ENCODE measurements at places on chromosomes 2 and 18.

DNA sequence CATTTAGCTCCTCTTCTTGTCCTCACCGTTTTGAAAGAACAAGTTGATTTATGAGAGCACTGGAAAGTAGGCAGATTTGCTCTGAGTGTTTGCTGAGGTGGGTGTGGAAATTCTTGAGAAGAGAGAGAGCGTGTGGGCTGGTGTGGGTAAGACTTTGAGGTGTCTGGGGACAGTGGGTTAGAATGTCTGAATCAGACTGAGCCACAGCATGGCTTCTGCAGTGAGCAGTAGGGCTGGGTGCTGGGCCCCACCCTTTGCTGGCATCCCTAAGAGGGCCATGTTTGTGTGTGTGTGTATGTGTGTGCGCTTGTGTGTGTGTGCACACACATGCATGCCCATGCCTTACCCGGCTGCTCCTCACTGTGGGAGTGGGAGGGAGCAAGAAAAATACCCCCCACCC is 63.7 kb downstream of the COPS8 start:
- no peak for DNase-seq

GRCh38 chr2:230796280-230796862 is 68.4 kb upstream of the ITM2C start:
- DNase-seq = no peak

GRCh38 chr18:7456376-7456775 is 110.7 kb upstream of the PTPRM start:
- no peak for DNase-seq

- DNase-seq = no peak
Measured at GRCh38 chr18:46601141-46601805, 55.7 kb downstream of the LOXHD1 start.

GRCh38 chr2:71464389-71464788 is 11.0 kb downstream of the DYSF start:
- no peak for DNase-seq

- no peak for DNase-seq
Measured at GRCh38 chr18:35516351-35516750, 18.6 kb upstream of the INO80C start.

DNA sequence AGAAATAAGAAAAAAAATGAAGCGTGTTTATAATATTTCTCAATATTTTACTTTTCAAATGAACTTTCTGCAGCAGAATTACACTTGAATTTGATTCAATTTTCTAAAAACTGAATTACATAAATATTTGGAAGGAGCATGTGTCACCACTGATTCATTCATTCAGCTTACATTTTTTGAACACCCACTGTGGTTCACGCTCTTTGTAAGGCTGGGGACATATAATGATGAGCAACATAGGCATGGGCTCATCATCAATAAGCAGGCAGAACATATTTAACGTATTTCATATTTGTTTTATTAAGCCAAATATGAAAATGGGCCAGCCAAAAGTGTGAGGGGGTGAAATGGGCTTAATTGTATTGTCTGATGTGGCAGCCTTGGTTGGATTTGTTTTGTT is 209.1 kb downstream of the CTNNA2 start:
- no peak for DNase-seq

DNA sequence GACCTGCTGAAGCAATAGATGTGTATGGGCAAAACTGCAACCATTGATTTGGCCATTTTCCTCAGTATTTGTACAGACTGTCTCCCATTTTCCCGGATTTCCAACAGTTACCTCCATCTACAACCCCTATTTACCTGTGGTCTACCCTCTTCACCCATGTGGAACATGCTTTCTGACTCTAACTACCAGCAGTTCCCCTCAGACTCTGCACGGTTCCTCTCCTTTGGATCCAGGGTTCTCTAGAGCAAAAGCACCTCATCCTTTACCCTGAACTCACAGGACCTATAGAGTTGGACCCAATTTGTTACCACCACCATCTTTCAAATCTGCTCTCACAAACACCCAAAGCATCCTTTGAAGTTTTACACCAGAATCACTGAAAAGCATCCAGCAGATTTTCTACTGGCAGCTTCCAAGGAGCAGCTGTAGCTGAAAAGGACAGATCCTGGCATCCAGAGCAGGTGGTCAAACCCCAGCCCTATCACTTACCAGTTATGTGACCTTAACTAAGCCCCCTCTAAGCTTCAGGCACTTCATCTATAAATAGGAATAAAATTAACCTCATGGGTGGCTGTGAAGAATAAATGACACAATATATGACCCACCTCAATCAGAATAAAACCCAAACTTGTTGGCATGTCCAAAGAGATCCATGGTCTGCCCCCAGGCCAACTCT is 15.3 kb downstream of the CYTIP start:
- DNase-seq = no peak

GRCh38 chr2:131646669-131647297 is 119.1 kb downstream of the CCDC74A start:
- no peak for DNase-seq

GRCh38 chr2:200860092-200860795 is 4.2 kb downstream of the CLK1 start:
- DNase-seq = no peak

- peak; percentile 10 for DNase-seq
Measured at GRCh38 chr2:102839668-102840388, 78.0 kb downstream of the TMEM182 start.

DNA sequence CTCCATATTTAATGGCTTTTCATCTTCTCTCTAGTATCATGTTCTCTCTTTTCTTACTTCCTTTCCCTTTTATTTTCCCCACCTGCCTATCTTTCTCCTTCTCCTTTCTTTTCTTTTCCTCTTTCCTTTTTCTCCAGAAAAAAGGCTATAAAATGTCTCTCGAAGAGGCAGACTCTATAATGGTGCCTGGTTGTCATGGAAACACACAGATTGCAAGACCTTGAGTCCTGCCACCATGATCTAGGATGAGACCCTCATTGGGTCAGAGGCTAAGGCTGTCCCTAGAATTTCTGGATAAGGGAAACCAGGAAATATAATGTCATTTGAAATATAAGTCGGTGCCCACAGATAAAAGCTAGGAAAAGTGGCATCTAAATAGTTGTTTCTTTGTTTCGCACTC is 36.5 kb upstream of the LHCGR start:
- DNase-seq = no peak

DNA sequence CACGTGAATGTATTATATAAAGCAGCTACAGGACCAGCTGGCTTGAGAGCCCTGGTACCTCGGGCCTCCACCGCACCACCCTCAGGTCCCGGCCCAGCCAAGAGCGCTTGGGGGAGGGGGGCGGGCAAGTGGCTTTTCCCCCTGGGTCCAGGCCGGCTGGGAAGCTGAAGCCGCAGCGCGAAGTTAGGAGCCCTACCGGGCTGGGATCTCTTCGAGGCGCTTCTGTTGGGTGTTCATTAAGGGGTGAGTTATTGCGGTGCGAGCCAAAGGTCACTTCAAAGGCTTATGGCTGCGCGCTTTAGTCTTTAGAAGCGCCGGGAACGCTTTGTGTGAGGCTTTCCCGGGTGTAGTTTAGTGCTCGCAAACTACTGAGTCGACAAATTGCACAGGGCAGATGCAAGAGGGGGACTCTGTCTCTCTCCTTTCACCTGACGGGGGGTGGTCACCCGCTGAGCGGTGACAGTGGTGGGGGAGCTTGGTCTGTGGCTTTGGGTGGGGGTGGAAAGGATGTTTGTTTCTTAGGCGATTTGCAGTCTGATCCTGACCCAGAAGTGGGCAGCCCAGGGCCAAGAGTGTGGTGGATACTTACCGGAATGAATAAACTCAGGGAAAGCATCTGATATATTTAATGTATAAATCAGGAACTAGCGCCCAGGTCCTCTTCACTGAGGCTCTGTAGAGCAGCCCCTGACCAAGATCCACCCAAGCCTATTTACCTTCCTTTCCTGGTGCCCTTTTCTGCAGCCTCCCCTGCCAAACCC is 6.0 kb downstream of the HOXD3 start:
- DNase-seq = no peak

- no peak for DNase-seq
Measured at GRCh38 chr2:70994009-70994698, 519 bp downstream of the TEX261 start.

- DNase-seq = no peak
Measured at GRCh38 chr18:49416511-49416910, 43.9 kb downstream of the DYM start.

DNA sequence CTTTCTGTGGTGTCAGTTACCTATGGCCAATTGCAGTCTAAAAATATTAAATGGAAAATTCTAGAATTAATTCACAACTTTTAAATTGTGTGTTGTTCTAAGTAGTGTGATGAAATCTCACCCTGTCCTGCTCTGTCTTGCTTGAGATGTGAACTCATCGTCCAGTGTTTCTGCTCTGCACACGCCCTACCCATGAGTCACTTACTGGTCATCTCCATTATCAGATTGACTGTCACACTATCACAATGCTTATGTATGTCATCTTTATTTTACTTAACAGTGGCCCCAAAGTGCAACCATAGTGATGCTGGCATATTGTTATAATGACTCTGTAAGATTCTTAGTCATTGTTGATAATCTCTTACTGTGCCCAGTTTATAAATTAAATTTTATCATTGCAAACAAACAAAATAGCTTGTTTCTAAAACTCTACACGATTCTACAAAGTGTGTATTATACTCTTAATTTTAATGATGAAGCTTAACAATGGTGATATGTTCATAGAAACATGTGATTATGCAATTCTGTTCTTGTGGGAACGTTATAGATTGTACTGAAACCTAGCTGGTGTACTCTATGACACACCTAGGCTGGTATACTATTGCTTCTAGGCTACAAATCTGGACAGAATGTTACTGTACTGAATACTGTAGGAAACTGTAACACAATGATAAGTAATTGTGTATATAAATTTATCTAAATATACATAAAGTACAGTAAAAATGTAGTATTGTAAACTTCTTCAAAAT is 1086.8 kb upstream of the PIK3C3 start:
- DNase-seq = peak; percentile 49

- DNase-seq = no peak
Measured at GRCh38 chr2:231918501-231919330, 7.5 kb downstream of the NPPC start.

DNA sequence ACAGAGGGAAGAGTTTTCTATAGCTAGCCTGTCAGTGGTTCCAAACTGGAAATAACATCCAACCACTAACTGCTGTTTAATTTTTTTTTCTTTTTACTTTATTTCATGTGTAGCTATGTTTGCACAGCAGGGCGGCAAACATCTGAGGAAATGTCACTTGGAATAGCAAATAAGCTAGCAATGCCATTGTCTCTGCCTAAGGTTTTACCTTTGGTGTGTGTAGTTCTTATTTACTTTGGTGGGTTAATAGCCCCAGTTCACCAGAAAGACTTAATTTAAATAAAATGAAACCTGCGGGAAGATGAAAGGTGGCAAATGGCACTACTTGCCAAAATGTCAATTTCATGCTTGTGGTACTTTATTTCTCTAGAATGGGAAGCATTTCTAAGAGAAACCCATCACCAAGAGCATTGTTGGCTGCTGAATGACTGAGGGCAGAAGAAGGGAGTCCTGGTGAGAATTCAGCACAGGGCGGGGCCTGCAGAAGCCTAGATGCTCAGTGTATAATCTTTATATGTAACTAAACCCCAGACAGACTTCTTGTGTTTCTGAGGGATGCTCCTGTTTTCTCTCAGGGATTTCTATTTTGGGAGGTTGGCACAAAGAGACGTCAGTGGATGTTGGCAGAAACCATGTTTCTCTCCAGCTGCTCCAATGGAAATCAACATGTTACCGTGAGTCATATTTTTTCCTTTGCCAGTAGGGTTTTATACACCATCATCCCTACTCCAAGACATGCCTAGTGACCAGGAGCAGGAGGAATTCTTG is 300.4 kb upstream of the NT5C1B start:
- DNase-seq = no peak

DNA sequence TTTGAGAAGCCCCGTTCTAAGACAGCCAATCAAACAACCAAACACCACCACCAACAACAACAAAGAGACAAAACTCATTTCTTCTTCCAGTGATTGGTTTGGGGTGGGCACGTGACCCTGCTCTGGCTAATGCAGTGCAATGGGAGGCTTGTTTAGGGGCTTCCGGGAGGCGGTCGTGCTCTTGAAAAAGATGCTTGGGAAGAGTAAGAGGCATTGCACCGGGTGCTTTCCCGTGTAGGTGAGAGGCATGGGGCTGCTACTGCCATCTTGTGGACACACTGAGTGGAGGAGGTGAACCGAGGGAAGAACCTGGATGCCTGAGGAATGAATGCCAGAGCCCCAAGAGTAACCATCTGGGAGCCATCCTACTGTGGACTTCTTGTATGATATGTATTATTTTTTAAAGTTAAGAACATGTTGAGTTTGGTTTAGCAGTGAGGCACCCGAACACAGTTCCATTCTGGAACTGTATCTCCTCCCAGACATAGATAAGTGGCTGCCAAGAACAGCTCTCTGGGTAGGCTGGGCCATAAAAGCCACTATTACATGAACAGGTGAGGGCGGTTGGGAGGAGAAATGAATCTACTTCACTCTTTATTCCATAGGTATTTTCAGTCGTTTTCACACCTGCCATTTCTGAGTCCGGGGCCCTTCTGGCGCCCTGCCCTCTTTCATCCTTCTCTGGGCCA is 19.1 kb upstream of the ARHGAP25 start:
- DNase-seq = no peak

DNA sequence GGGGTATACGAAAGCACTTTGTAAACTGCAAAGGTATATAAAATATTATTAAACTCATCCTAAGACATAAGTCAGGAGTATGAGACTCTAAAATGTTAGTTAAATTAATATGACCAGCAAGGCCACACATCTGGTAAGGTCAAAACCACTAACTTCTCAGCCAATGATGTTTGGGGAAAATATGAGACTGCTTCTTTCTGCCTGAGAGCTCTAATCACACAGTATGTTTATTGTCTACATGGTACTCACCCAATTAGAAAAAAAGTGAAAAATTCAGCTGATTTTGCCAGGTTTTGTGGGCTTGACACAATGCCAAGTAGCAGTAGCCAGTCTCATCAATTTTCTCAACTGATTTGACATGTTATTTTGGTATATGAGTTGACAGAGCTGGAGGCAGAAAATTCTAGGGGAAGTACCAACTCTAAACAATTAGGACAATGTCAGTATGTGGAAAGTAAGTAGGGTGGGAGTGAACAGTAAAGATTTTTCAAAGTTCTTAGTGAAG is 87.3 kb downstream of the ALK start:
- no peak for DNase-seq

GRCh38 chr2:43019536-43020183 is 206.7 kb downstream of the ZFP36L2 start:
- no peak for DNase-seq

GRCh38 chr18:58117786-58118403 is 73.9 kb downstream of the NEDD4L start:
- DNase-seq = peak; percentile 84

DNA sequence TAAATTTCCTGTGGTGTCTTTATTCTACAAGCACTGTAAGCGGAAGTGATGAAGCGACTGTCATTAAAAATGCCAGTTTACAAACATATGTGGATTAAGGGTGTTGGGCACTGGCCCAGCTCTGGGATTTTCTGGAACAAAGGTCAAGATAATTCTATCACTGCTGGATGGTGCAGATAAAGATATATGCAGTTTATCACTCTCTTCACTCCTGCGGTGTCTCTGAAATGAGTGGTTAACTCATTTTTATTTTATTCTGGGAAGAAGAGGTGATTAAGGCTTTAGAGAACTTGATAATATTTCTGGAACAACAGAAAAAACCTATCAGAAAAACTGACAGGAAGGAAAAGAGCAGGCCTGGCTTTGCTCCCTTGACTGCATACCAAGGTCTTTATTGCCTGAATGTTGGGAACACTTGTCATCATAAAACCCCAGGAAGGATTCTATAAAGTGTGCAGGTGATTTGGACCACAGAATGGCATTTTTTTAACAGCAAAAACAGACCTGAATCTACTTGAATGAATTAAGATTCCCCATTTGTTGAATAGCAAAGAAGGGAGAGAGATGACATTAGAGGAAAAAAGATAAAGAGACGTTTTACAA is 32.4 kb downstream of the ABCB11 start:
- DNase-seq = no peak
